CD4-positive, alpha-beta T cell treated with Interleukin-4 for 4 hours (primary cell): ENCODE measurements at places on chromosomes 13 and 19.
A peak's percentile ranks its signal among the peaks of the same experiment; 100 is the strongest.

DNA sequence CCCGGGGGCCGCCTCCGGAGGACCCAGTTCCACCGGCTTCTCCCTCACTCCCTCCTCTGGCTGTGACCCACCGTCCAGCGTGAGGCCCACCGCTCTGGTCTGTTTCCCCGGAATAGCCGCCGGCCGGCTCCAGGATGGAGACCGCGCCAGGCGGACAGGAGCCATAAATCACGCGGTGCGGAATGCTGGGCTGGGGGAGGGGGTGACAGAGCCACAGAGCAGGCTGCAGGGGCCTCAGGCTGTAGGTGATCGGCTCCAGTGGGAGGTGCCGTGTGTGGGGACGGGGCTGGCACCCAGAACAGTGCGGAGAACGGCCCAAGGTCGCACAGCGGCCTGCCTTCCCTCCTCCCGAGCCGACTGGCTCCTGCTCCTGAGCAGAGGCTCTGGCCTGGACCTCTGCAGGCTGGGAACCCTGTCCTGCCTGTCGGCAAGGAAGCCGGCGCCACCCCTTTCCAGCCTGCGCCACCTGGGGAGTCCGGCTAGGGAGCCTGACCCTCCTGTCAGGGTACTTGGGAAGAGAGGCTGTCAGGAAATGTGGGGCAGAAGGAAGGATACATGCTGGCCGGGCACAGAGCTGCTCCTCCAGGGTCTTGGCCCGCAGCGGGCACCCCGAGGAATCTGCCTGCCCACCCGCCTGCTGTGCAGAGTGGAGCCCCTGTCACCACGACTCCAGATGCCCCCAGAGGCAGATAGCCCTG lies 8.3 kb downstream of the PIAS4 start:
- no peak for DNase-seq

DNA sequence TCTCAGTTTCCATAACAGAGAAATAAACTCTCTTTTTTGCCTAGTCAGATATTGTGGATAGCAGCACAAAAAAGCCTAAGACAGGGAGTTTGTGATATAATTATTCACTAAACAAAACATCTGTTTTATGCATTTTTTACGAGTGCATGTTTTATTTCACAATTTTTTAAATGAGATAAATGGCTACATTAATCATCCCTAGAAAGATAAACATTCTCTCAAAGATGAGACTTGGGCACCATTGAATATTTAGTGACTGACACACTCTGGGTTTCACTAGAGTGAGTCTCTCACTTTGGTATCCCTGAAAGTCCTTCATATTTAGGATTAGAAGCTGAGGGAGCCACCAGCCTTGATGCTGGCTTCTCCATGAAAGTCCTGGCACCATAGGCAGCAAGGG lies 74.3 kb upstream of the LRCH1 start:
- no peak for DNase-seq

GRCh38 chr13:101384929-101385328 lies 31.4 kb downstream of the NALCN start:
- no peak for DNase-seq

GRCh38 chr19:13207846-13208671 lies 57.8 kb downstream of the IER2 start:
- peak; percentile 69 for DNase-seq

DNA sequence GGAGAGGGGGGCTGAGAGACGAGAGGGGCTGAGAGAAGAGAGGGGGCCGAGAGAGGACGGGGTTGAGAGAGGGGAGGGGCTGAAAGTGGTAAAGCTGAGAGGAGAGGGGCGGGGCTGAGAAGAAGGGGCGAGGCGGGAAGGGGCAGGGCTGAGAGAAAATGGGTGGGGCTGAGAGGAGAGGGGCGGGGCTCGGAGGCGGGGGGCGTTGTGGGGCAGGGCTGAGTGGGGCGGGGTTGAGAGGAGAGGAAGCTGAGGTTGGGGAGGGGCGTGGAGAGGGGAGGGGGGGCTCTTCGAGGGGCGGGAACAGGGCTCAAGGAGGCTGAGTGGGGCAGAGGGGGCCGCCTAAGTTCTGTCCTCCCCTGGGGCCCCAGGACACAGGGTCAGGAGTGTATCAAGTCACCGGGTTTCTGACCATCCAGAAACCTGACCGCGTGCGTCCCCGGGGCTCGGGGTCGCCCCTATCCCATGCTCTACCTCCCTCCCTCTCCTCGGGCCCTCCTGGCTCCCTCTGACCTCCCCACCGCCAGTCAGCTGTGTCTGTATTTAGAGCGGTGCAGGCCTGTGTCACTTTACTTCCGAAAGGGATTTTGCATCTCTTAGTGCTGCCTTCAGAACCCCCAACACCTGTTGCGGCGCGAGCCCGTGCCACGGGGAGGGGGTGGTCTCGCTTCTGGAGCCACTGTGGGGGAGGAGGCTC lies 38.6 kb upstream of the SEMA6B start:
- DNase-seq = peak; percentile 6

GRCh38 chr13:48096670-48097069 lies 1.8 kb upstream of the MED4 start:
- DNase-seq = no peak

- DNase-seq = no peak
Measured at GRCh38 chr13:40161931-40162330, 504.5 kb downstream of the FOXO1 start.

DNA sequence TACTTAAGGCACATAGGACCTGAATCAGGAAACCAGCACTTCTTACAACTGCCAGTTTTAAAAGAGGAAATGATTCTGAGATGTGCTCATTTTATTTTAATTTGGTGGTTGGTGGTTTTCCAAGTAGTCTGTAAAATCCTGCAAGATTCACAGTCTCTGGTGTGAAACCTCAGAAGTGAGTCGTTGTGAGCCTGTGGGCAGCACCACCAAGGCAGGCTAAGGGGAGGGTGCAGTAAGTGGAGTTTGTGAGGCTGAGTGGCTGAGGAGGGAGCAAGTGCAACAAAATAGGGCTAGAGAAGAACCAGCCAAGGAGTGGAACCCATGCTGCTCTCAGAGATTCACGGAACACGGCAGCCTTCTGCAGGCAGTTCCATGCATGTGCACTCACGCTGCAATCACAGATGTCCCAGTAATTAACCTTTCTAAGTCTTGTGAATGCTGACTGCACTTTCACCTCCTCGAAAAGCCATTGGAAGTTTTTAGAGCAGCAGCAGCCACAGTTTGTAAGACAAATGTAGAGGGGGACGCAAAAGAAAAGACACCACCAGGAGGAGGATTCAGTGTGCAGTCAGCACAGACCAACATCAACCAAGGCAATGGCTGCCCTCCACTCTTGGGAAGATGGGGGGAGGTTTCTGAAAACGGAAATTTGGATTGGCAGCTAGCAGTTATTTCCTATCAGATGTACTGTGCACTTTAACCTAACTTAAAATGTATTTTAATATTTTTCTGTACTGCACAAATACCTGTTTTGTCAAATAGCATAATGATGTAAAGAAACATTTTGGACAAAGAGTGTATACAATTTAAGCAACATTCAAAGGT lies 44.9 kb downstream of the ESD start:
- peak; percentile 77 for DNase-seq
